ENCODE measurements at places on chromosomes 2 and 18. TPM values are rescaled to one million over a fixed set of nuclear protein-coding genes. Genes with fewer than 3 reads are reported as not detected.
A peak's percentile ranks its signal among the peaks of the same experiment; 100 is the strongest.

The PLEK gene
- not detected for total RNA-seq

The ERICH2 gene
- not detected for total RNA-seq

The REG1B gene
- not detected for total RNA-seq

The VPS54 gene
- total RNA-seq = 17.2 TPM

The GAREM2 gene
- total RNA-seq = 20.8 TPM

DNA sequence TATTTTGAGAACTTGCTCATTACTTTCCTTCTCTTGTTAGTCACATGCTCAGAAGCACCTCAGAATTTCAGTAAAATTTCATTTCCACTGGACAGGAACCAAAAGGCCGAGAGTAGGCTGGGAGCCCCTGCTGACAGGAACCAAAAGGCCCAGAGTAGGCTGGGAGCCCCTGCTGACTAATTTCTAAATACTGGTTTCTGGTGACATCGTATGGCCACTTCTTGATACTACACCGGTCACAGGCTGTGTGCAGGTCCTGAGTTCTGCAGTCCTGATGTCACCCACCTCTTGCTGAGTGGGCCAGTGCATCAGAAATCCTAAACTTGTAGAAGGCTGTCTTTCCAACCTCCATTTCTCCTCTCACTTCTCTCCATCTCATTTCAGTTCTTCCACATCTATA lies 17.7 kb upstream of the EN1 start:
- peaks cover 37% of the 10 kb centered on the region for H3K27me3 ChIP-seq
- no peaks in the 10 kb centered on the region for H3K4me1 ChIP-seq
- no peaks in the 10 kb centered on the region for H3K36me3 ChIP-seq

- no peak overlapping the region for H3K4me3 ChIP-seq
- DNase-seq = peak; percentile 66
- peaks cover 29% of the 10 kb centered on the region for H3K4me1 ChIP-seq
- H3K27ac ChIP-seq = no peak overlapping the region
- H3K36me3 ChIP-seq = no peaks in the 10 kb centered on the region
Observed at GRCh38 chr2:1967242-1968208, 223.2 kb upstream of the PXDN start.

DNA sequence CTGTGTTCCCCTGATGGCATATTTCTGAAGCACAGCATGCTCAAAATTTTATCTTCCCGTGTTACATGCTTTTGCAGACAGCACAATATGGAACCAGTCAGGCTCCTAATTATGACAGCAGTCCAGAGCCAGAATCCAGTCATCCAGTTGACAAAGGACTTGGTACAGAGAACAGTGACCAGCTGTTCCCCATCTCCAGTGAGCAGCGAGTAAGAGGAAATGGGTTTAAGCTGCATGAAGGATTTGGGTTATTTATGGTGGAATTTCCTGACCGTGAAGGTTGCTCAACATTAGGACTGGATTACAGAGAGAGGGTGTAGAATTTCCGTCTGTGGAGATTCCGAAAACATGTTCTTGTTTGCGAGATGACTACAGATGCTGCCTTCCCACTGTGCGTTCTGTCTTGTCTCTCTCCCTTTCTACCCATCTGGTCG lies 24.4 kb downstream of the SGPP2 start:
- no peak overlapping the region for H3K27ac ChIP-seq
- H3K36me3 ChIP-seq = no peaks in the 10 kb centered on the region
- H3K27me3 ChIP-seq = peaks cover 22% of the 10 kb centered on the region
- no peaks in the 10 kb centered on the region for H3K4me1 ChIP-seq
- no peak for DNase-seq

DNA sequence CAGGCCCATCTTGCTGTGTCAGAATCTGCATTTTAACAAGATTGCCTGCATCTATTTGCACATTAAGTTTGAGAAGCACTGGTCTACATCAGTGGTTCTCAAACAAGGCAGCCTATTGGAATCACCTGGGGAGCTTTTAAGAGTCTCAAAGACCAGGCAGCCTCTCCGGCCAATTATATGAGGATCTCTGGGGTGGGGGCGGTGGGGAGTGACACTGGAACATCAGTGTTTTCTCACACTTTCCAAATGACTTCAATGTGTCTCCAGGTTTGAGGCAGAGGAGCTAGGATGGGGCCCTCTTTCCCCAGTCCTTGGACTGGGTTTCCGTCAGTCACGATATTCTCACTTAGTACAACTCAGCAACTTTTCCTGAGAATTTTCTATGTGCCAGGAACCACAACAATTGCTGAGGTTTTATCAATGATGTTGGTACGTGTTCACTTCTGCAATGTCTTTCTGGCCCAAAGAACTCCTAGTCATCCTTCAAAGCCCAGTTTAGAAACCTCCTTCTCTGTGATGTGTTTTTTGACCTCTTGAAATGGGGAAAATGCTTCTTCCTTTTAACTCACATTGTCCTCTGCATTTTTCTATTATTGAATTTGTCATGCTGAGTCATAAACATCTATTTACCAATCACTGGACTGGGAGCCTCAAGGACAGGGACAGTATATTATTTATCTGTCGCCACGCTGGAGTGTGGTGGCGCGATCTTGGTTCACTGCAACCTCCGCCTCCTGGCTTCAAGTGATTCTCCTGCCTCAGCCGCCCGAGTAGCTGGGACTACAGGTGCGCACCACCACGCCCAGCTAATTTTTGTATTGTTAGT lies 130.9 kb downstream of the MYCN start:
- no peaks in the 10 kb centered on the region for H3K4me1 ChIP-seq
- H3K4me3 ChIP-seq = no peak overlapping the region
- DNase-seq = no peak
- no peak overlapping the region for H3K27ac ChIP-seq
- H3K27me3 ChIP-seq = no peaks in the 10 kb centered on the region

DNA sequence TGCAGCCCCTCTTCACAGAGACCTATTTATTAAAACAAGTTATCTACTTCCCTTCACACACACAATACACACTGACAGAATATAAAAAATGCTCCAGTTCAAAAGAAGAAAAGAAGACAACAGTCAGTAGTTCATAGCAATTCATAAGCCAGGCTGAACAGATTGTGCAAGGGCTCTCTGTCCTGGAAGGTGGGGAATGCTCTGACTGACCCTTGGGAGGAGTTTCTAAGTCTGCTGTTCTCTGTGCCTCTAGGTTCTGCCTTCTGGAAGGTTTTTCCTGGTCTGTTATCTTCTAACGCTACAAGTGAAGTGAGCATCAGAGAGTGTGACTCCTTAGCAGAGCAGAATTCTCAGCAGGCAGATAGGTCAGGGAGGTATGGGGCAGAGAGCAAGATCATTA lies 35.7 kb downstream of the SP3 start:
- no peaks in the 10 kb centered on the region for H3K27me3 ChIP-seq
- H3K27ac ChIP-seq = no peak overlapping the region
- H3K36me3 ChIP-seq = peaks cover 10% of the 10 kb centered on the region
- H3K4me1 ChIP-seq = peaks cover 11% of the 10 kb centered on the region

DNA sequence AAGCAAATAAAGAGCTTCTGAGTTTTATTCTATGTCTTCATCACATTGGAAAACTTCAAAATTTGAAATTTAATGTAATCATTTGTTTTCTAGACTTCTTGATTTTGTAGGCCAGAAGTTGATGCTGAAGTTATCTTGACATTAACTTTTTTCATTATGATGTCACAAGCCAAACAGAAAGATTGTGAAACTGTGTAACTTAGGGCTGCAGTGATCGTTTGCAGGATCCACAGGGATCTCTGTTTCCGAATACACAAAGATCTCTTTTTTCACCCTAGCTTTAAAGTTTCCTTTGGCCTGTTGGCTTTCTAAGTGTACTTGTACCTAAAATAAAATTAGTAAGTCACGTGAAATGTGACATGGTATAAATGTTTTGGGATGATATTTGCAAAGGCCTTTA lies 594.9 kb upstream of the CDH2 start:
- no peak overlapping the region for H3K27ac ChIP-seq
- no peak for DNase-seq
- H3K4me1 ChIP-seq = peaks cover 16% of the 10 kb centered on the region
- H3K4me3 ChIP-seq = no peak overlapping the region
- H3K36me3 ChIP-seq = no peaks in the 10 kb centered on the region

DNA sequence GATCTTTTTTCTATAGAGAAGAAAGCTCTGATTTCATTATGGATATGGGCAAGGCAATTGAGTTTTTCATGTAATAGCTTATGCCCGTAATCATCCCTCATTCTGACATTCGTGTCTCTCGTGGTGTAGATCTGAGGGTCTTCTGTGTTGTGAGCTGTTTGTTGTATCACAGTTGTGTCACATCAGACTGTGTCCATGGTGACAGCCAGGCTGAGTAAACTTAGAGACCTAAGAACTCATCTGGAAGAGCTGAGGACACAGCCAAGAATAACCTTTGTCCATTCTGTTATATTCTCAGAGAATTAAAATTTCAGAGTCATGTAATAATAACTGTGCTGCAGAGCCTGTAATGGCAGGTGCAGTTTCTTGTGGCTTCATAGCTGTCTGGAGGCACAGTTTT lies 116.5 kb downstream of the ATP9B start:
- no peaks in the 10 kb centered on the region for H3K27me3 ChIP-seq
- DNase-seq = no peak
- H3K27ac ChIP-seq = no peak overlapping the region
- H3K4me3 ChIP-seq = no peak overlapping the region

DNA sequence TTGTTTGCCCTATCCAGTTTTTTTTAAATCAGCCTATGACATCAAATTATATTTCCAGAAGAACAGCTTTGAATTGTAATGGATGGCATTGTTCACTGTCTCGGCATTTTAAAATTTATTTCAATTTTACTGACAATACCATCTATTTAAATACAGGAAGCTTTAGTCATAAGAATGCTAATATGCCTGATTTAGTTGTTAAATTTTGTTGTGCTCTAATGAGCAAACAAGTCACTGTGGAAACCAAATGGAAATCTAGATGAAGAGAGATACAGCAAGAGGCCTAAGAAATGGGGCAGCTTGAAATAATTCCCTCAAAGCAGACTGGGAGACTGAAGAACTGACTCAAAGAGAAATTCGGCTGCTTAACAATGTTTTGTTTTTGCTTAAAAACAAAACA lies 76.8 kb downstream of the OSBPL6 start:
- H3K27me3 ChIP-seq = no peaks in the 10 kb centered on the region
- no peak overlapping the region for H3K27ac ChIP-seq
- H3K4me3 ChIP-seq = no peak overlapping the region
- DNase-seq = no peak

DNA sequence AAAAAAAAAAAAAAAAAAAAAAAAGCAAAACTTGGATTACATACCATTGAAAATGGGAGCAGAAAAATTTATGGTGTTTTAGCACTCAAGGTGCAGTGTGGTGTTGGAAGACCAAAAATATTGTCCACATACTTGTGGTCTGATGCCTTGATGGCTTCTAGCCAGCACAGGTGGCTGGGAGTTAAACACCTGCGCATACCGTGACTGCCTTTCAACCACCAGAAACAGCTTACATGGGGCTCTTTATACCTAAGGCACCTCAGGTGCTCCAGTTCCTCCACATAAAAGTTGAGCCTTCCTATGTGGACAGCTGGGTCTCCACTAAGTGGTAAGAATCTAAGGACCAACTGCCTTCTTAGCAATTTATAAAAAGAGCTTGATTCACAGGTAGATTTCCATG lies 802.6 kb upstream of the CELF4 start:
- H3K36me3 ChIP-seq = no peaks in the 10 kb centered on the region
- H3K27me3 ChIP-seq = no peaks in the 10 kb centered on the region
- H3K4me3 ChIP-seq = no peak overlapping the region
- H3K27ac ChIP-seq = no peak overlapping the region
- no peak for DNase-seq

DNA sequence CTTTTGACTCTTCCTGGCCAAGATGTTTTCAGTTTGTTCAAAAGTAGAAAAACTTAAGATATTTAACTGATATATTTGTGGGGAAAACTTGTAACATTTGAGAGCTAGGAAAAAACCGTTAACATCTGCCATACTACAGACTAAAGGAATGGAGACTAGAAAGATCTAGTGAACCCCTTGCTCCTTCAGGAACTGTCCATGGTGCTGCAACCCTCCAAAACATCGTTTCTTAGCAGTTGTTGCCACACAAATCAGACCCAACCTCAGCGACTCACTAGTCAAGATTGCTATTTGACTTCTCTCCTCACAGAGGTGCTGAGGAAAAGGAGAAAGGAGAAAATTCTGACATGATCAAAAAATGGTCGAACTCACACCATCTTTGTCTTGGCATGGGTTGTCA lies 393.8 kb upstream of the LYPD1 start:
- H3K4me3 ChIP-seq = no peak overlapping the region
- no peaks in the 10 kb centered on the region for H3K27me3 ChIP-seq
- DNase-seq = no peak
- no peaks in the 10 kb centered on the region for H3K36me3 ChIP-seq

- H3K4me3 ChIP-seq = no peak overlapping the region
- H3K27me3 ChIP-seq = peaks cover 1% of the 10 kb centered on the region
- no peak for DNase-seq
- H3K27ac ChIP-seq = no peak overlapping the region
Observed at GRCh38 chr2:170465241-170465640, 249.9 kb upstream of the SP5 start.

GRCh38 chr2:156473445-156473844 lies 37.3 kb downstream of the GPD2 start:
- DNase-seq = no peak
- H3K27ac ChIP-seq = no peak overlapping the region
- H3K4me3 ChIP-seq = no peak overlapping the region
- peaks cover 31% of the 10 kb centered on the region for H3K4me1 ChIP-seq
- H3K27me3 ChIP-seq = no peaks in the 10 kb centered on the region

DNA sequence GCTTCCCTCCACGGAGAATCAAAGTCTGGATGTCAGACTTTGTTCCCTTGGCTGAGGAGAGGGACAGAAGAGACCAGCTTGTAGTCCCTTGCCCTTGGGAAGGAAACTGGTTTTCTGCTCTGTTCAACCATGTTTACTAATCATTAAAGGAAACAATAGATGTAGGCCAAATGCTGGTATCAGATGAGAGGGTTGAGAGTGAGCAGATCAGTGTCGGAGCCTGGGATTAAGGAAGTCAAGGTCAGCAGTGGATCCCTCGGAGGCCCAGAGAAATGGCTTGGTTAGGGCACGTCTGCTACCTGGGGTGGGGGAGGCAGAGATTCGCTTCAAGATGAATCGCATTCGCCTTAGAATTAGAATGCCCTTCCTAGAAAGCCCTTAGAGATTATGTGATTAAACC lies 109.1 kb downstream of the MYCN start:
- no peaks in the 10 kb centered on the region for H3K36me3 ChIP-seq
- H3K4me1 ChIP-seq = no peaks in the 10 kb centered on the region
- H3K4me3 ChIP-seq = no peak overlapping the region
- H3K27me3 ChIP-seq = no peaks in the 10 kb centered on the region

GRCh38 chr2:197273485-197273884 lies 37.1 kb downstream of the ANKRD44 start:
- H3K27me3 ChIP-seq = no peaks in the 10 kb centered on the region
- DNase-seq = no peak
- no peak overlapping the region for H3K4me3 ChIP-seq

DNA sequence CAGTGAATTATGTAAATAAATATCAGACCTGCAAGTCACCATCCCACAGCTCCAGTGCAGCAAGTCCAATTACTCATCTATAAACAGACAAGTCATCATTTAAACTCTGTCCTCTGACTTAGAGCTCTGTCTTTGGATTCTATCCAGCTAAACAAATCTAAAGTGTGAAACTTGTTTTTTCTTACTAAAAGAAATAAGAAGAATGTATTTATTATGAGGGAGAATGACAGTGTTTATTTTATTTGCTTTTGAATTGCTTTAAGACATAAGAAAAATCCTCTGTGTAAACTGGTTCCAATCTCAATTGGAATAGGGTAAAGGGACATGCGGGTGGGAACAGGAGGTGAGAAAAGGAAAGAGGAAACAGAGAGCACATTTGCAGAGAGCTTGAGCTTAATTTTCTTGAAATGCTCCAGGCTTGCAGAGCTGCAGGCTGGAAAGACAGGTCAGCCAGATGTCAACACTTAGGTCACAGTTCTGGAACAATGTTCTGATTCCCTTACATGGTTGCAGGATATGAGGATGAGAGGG lies 355.8 kb downstream of the MEIS1 start:
- no peak for DNase-seq
- no peak overlapping the region for H3K27ac ChIP-seq
- peaks cover 8% of the 10 kb centered on the region for H3K27me3 ChIP-seq
- no peaks in the 10 kb centered on the region for H3K36me3 ChIP-seq
- no peak overlapping the region for H3K4me3 ChIP-seq
- peaks cover 5% of the 10 kb centered on the region for H3K4me1 ChIP-seq
